ENCODE measurements at places on chromosomes 11 and 22.

DNA sequence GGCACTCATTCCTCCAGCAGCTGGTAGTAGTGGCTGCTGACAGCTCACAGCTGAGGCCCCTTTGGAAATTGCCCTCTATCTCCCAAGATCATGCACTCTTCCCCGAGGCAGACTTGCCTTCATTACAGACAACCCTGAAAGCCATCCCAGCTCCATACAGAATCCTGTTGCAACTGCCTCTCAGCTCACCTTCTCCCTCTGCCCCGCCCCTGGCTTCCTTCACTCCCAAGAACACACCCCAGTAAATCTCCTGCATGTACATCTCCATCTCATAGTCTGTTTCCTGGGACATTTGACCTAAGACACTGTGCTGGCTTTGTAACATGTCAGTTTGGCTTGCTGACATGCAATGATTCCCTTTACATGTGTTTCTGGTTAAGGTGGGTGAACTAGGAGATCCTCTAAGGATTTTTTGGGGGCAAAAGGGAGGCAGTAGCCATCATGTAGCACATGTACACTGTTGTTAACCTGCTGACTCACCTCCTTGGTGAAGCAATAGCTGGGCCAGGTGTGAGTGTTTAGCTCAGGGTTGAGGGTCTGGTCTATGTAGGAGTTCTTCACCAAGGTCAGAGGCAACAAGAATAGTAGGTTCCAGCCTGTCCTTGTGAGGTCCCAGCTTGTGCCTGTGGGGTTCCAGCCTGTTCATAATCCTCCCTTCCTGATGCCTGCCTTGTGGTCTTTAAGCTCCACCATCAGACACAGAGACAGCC lies 179.6 kb downstream of the CSNK2A3 start:
- DNase-seq, result no peak

- DNase-seq, result no peak
These were observed at the start of gene PCF11 for GRCh38 chr11:83156996-83157593. TSS of gene PCF11 (plus strand) at chr11:83157131. CDS start at chr11:83157440, 309 bp downstream.

GRCh38 chr22:25510876-25511275 lies 53.6 kb upstream of the GRK3 start:
- DNase-seq, result no peak

- DNase-seq, result peak; percentile 66
These were observed 69.0 kb downstream of the EFCAB6 start for GRCh38 chr22:43743131-43743530.

- no peak for DNase-seq
These were observed 113.2 kb downstream of the MIAT start for GRCh38 chr22:26770624-26771023.

DNA sequence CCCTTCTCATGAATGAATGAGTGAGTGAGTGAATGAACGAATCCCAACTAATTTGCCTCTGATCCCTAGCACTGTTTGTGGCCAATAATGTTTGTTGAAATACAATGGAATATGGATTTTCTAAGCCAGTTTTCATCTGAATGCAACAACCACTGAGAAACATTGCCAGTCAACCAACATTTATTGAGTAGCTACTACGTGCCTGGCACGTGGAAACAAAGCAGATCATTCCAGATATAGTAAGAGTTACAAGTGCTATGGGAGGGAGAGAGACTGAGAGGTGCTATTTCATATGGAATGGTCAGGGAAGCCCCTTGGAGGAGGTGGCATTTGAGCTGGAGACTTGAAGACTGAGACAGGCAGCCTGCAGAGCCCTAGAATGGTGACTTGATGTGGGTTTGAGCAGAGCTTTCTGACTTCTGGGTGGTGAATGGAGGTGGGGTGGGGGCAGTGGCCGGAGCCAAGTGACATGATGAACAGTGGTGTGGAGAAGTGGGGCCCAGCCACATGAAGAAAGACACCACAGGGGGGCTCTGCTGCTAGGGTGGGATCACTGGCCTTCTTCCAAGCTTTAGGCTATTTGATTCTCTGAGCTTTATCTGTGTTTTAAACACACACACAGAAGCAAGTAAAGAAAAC lies 35.1 kb upstream of the SMTN start:
- peak; percentile 16 for DNase-seq

GRCh38 chr22:42688241-42689211 lies 32.1 kb downstream of the A4GALT start:
- peak; percentile 58 for DNase-seq

- DNase-seq, result no peak
These were observed 107.1 kb upstream of the CD44 start for GRCh38 chr11:35031867-35032266.

DNA sequence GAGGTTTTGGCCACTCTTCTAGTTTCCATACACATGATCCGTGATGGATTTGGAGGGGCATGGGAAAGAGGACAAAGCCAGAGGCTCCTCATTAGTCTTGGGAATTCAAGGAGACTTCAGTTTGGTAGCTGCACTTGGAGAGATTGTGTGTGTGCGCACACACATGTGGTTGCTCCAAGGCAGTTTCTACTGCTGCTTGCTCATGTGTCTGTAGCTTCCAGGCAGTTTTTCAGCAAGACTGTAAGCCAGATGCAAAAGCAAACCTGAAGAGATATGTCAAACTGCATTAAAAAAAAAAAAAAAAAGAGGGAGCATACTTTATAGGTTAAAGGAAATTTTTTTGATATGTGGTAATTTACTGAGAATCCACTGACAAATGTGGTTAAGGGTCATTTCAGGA lies 95.7 kb downstream of the OSBP2 start:
- DNase-seq, result no peak

DNA sequence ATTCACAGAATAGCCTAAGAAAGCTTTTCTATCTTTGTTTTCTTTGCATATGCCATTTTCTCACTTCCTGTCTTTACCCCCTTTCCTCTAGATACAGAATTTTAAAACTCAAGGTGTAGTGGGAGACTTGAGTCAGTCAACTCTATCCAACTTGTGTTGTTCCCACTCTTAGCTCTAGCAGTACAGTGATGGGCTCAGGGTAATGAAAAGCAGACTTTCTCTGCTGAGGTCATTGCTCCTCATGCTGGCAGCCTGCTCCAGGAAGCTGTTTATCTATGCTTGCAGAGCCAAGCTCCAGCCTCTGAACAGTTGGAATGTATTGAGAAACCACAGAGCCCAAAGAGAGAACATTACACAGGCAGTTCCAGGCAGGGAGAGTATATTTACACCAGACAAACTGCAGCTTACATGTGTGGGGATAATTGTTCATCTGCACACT lies 68.1 kb downstream of the CSTPP1 start:
- no peak for DNase-seq

- DNase-seq, result no peak
These were observed 6.6 kb downstream of the CBX6 start for GRCh38 chr22:38865201-38866023.

DNA sequence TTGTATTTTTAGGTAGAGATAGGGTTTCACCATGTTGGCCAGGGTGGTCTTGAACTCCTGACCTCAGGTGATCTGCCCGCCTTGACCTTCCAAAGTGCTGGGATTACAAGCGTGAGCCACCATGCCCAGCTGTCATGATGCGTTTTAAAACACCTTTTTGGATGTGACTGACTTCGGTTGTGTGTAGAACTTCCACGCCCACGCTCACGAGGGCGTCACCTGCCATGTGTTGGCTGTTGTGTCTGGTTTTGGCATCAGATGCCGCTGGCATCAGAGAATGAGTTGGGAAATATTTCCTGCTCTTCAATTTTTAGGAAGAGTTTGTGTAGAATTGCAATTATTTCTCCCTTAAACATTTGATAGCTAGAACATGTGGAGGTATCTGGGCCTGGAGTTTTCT lies 109.1 kb downstream of the KCNQ1 start:
- no peak for DNase-seq

DNA sequence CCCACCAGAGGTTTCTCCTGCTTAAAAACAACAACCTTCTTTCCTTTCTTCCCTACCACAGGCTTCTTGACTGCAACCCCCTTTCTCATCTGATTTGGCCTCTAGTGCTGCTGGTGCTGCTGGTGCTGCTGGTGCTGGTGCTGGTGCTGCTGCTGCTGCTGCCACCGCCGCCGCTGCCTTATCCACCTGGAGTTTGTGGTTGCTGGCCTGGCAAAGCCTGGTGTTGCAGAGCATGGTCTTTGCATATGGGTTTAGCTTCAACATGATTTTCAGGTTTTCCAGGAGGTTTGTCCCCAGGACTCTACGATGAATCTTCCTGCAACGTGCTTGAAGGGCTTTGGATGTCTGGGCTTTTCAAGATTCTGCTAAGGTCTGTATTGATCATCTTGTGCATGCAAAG lies 49.7 kb downstream of the MRTFA start:
- no peak for DNase-seq

DNA sequence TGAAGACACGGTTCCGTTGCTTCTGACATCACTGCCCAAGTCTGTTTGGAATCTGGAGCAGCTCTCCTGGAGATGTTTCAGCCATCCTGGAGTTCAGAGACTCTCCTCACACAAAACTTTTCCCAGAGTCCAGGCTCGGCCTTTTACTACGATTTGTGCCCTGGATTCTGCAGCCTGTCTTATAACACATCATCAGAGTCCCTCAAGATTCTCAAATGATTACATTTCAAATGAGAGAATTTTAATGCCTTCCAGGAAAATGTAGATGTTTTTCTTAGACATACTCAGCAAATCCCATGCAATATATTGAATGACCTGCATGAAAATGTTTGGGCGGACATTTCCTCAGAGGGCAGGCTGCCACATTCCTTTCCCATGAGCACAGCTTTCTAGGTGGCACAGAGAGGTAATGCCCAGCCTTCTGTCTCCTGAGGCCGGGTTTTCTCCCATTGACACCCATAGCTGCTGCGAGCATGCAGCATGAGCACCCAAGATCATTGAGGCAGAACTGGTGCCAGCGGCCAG lies 129.1 kb downstream of the SNX19 start:
- DNase-seq, result no peak

DNA sequence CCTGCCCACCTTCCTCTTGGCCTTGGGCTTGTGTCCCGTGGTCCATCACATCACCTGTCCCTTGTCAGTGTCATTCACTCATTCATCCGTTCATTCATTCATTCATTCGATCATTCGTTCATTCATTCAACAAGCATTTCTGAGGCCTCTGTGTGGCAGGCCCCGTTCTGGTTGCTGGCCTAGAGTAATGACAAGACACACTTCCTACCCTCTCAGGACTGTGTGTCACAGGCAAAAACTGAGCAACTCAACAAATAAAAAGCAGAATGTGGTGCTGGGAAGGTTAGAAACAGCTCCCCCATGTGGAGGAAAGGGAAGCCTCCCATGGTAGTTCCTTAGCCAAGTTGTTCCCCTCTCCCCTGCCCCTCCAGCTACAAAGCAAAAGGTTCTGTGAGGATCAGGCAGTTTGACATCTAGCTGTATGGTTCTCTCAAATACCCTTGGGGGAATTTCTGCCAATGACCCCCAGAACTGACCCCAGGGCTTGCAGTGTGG lies 1.6 kb upstream of the OMP start:
- peak; percentile 40 for DNase-seq

- no peak for DNase-seq
These were observed 69.4 kb upstream of the AMPD3 start for GRCh38 chr11:10385696-10386095.

DNA sequence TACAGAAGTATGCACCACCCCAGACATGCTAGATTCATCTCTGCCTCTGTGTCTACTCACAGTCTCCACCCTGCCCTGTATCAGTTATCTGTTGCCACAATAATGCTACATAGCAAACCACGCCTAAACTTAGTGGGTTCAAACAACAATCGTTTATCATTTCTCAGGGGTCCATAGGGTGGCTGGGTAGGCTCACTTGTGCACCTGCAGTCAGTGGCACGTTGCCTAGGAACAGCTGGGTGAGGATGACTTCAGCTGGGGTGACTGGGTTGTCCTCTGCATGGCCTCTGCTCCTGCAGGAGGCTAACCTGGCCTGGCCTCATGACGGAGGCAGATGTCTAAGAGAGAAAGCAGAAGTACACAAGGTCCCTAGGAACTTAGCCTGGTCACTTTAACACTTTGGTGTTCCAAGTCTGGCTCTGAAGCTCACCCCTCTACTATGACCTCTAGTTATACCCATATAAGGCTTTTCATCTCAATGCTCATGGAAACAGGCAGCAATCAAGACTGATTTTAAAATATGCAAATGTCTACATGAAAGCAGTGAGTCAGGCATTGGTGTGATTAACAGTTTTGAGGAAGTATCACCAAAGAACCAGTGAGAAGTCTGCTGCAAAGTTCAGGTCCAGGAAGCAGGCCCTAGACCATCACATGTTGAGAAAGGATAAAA lies 10.7 kb downstream of the OLFML1 start:
- no peak for DNase-seq

GRCh38 chr22:46275455-46276122 lies 7.8 kb downstream of the TTC38 start:
- no peak for DNase-seq

GRCh38 chr22:42356533-42356932 lies 75.7 kb downstream of the NFAM1 start:
- no peak for DNase-seq

- no peak for DNase-seq
These were observed 181.5 kb upstream of the ZBED5 start for GRCh38 chr11:11039208-11039965.

- DNase-seq, result peak; percentile 99
These were observed at the start of gene ZDHHC5 for GRCh38 chr11:57667736-57668433. TSS of gene ZDHHC5 (plus strand) at chr11:57668114. CDS start at chr11:57673091, 4,977 bp downstream.

DNA sequence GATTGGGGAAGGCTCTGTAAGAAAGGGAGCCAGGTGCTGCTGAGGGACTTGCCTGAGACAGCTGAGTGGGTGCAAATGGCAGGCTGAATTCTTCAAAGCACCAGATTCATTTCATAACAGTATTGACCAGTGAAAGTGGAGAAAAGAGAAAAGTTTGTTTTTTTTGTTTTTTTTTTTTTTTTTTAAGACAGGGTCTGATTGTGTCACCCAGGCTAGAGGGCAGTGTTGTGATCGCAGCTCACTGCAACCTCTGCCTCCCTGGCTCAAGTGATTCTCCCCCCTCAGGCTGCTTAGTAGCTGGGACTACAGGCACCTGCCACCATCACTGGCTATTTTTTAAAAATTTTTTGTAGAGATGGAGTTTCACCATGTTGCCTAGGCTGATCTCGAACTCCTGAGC lies 494.0 kb downstream of the MIAT start:
- peak; percentile 46 for DNase-seq

DNA sequence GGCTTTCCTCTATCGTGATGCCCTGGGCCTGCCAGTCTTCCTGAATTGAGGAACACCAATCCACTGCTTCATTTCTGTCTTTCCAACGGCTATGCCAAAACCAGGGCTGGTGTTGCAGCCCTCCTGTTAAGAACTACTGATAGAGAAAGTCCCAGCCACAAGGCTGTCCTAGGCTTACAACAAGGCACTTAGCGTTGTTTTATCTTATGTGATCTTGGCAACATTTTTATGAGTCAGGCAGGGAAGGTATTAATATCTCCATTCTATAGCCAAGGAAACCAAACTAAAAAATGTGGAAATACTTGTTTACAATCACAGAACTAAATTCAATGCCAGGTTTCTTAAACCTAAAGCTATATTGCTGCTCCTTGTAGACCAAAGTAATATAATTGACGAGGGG lies 89.9 kb upstream of the AMOTL1 start:
- no peak for DNase-seq

GRCh38 chr11:16958833-16959232 lies 55.4 kb downstream of the PLEKHA7 start:
- no peak for DNase-seq

DNA sequence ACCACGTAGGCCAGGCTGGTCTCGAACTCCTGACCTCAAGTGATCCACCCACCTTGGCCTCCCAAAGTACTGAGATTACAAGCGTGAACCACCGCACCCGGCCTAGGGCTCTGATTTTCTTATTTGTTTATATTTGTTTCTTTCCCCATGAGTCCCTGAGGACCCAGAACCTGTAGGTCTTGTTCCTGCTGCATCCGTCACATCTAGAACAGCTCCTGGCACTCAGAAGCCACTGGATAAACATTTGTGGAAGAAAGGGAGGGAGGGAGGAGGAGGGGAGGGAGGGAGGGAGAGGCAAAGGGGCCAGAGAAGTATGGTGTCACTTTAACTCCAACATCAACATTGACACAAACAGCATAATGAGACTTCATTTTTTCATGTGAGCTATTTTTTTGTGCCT lies 67.7 kb downstream of the CELSR1 start:
- no peak for DNase-seq
